T-helper 17 cell (primary cell): ENCODE measurements at places on chromosomes 12 and 14.

GRCh38 chr12:108313606-108314351 lies 25.3 kb downstream of the CMKLR1 start:
- DNase-seq: no peak

DNA sequence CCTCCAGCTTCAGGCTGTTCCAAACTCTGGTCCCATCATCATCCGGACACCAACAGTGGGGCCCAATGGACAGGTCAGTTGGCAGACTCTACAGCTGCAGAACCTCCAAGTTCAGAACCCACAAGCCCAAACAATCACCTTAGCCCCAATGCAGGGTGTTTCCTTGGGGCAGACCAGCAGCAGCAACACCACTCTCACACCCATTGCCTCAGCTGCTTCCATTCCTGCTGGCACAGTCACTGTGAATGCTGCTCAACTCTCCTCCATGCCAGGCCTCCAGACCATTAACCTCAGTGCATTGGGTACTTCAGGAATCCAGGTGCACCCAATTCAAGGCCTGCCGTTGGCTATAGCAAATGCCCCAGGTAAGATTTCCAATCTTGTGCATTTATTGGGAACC lies 3.3 kb downstream of the SP1 start:
- DNase-seq: no peak

- peak; percentile 54 for DNase-seq
Observed at GRCh38 chr14:73786636-73787485, 64.8 kb upstream of the PTGR2 start.

- DNase-seq: no peak
Observed at GRCh38 chr12:111362687-111363475, 6.0 kb downstream of the PHETA1 start.

DNA sequence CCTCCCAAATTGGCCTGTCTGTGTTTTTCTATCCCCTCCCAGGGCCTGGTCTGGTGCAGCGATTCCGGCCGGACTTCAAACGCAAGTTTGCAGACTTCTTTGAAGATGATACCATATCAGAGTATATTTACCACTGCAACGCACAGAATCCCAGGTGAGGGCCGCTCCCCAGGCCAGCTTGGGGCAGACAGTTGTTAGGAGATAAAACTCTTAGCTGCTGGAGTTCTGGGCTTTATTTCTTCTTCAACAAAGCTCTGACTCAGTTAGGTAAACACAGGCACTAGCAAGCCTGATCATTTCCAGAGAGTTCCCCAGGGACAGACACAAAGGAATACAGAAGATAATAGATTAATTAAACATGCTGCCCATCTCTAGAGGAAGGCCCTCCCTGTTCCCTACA lies 8.3 kb downstream of the ABHD4 start:
- DNase-seq: no peak

GRCh38 chr14:42642787-42643186 lies 1036.1 kb downstream of the LRFN5 start:
- no peak for DNase-seq

- DNase-seq: no peak
Observed at GRCh38 chr12:41485203-41485602, 297.1 kb downstream of the PDZRN4 start.

DNA sequence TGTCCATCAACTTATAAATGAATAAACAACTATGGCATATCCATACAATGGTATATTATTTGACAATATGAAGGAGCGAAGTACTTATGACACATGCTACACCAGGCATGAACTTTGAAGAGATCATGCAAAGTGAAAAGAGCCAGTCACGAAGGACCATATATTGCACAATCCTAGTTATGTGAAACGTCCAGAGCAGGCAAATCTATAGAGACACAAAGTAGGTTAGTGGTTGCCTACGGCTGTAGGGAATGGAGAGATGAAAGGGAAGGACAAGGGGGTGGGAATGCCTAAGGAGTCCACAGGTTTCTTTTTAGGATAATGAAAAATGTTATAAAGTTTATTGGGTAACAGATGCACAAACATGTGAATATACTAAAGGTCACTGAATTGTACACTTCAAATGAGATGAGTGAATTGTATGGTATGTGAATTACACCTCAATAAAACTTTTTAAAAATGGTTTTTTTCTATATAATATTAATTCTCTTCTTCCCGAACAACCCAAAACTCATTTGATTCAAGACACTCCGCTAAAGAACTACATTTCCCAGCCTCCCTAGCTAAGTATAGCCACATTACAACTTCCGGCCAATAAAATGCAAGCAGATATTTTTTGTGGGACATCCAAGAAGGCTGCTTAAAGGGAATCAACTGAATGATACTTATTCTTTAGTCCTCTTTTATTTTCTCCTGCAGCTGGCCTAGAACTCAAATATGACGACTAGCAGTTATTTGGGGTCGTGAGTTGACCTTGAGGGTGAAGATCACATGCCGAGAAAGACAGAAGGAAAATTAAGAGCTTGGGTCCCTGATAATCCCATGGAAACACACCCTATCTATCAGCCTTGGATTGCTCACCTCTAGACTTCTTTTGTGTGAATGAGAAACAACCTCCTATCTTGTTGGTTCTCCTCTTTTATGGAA lies 187.2 kb downstream of the TTC8 start:
- DNase-seq: no peak
